ENCODE measurements at places on chromosomes 16 and 17.
A peak's percentile ranks its signal among the peaks of the same experiment; 100 is the strongest.

DNA sequence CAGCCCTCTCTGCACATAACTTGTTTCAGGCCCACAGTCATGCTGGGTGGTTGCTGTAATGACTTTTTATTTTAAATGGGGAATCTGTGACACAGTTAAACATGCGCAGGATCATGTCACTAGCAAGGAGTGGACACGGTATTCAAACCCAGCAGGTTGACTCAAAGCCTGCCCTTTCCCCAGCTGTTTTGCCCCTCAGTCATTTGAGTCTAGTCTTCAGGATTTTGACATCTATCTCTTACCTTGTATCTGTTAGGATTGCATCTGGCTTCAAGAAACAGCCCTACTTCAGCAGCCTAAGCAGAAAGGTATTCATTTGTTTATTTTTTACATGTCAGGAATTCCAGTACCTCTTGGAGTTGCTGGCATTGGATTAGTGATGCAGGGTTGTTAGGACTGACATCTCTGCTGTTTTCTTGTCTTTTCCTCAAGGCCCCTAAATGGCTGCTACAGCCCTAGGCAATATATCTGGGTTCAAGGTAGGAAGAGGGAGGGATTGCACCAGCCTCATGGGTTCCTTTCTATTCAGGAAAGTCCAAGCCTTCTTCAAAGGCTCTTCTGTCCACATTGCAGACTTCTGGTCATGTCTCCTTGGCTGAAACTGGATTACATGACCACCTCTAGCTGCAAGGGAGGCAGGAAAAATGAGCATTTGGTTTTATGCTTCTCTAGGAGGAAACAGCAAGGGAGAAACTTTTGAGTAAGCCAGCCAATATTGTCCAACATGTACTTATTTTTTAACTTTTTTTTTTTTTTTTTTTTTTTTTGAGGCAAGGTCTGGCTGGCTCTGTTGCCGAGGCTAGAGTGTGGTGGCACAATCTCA lies 22.8 kb downstream of the ABCC1 start:
- no peak for ATAC-seq

DNA sequence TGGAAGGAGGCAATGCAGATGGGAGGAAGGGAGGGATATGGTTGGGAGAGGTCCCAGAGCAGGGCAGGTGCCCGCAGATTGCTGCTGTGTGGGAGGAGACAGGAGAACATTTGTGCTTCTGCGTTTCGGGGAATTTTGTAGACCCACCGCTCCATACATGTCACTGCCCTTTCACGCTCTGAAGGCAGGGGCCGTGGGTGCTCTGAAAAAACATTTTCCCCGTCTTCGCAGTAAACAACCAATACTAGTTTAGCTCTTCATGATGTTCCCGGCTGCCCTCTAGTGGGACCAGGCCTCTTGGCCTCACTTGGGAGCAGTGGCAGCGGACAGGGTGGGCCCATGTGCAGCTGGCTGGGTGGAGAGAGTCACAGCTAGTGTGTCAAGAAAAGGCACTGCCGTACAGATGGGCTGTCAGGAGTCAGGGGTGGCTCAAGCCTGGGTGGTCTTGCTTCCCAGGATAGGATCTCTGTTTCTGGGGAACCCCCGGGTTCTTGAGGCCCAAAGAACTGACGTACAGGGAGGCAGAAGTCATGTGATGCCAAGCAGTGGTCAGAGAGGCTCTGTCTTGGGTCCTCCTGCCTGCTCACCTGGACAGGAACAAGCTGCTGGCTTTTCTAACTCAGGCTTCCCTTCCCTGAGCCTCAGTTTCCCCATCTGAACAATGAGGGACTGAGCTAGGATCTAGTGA lies 46.5 kb upstream of the CPNE2 start:
- ATAC-seq, result peak; percentile 74

- no peak for ATAC-seq
Measured at GRCh38 chr16:48978501-48978900, 303.1 kb downstream of the CBLN1 start.

DNA sequence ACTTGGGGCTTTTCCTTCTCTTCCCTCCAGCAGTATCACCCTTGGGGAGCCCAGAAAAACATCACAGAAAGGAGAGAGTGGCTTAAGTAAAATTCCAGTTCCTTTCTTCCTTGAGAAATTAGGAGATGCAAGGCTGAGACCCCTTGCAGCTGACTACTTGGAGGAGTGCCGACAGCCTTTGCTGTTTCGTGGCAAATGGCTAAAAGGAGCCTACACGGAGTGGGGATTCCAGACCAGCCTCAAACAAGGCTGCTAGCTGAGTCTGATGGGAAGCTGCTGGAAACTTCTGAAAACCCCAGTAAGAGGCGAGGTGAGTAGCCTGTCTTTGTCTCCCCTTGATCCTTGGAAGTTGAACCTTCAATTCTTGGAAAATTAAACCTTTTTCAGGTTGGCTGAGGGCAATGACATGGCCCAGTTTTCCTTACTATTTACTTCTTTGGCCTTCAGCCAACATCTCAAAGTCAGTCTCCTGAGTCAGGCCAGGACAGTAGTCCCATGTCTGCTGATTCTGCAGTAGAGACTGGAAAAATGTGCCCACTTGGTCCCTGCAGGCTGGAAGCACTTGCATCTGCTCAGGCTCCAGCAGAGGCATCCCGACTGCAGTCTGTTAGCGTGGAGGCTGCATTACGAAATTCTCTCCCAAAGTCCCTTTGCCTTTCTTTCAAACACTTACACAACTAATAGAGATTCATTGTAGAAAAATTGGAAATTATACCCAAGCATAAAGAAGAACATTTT lies 23.4 kb downstream of the SMIM36 start:
- ATAC-seq, result no peak

DNA sequence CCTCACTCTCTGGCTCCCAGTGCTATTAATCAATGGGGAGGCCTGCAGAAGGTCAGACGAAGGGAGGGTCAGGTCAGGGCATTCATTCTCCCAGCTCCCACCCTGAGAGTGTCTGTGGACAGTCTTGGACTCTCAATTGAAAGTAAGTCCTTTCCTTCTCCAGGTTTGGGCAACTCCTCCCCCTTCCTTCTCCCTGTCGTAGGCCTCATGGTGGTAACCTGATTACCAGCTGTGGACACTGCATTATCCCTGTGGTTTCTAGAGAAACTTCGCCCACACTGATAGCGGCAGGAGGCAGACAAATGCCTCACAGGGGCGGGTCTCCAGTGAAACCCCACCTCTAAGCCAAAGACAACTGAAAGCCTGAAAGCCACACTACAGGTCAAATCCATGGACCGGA lies 57.7 kb upstream of the SLC25A19 start:
- peak; percentile 69 for ATAC-seq

GRCh38 chr17:9185688-9186284 lies 164.5 kb downstream of the NTN1 start:
- ATAC-seq, result no peak

GRCh38 chr17:69732272-69732918 lies 317.9 kb downstream of the MAP2K6 start:
- ATAC-seq, result no peak

GRCh38 chr17:1109606-1110540 lies 69.9 kb downstream of the ABR start:
- peak; percentile 7 for ATAC-seq

DNA sequence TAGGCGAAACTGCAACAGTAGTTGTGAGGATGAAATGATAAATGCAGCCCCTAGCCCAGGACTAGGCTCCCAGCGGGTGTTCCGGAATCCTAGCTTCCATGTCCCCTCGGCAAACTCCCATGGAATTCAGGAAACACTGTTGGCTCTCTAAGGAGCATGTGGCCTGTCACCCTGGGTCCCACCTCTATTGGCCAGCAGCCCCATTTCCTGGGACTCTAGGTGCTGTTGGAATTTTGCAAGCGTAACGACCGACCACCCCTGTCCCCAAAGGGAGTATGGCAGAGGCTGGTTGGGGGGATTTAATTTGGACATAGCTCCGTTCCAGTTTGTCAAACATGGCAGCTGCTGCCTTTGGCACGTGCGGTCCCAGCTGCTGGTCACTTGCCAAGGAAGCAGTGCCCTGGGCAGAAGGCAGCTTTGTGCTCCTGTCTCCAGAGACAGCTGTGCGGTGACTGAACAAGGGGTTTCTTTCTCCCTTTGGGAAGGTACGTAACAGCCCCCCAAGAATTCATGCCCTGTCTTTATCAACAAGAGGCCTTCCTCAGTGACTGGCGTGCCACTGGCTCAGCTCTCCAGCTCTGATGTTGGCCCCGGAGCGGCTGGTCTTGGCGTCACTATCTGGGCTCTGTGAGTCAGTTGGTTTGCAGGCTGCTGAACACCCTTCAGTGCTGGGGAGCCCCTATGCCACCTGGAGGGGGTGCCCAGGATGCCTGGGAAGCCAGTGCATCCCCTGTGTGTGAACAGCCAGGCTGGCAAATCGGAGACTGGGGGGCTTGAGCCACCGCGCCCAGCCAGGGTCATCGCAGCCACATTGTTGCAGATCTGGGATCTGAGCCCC lies 235.2 kb upstream of the TNRC6C start:
- no peak for ATAC-seq

DNA sequence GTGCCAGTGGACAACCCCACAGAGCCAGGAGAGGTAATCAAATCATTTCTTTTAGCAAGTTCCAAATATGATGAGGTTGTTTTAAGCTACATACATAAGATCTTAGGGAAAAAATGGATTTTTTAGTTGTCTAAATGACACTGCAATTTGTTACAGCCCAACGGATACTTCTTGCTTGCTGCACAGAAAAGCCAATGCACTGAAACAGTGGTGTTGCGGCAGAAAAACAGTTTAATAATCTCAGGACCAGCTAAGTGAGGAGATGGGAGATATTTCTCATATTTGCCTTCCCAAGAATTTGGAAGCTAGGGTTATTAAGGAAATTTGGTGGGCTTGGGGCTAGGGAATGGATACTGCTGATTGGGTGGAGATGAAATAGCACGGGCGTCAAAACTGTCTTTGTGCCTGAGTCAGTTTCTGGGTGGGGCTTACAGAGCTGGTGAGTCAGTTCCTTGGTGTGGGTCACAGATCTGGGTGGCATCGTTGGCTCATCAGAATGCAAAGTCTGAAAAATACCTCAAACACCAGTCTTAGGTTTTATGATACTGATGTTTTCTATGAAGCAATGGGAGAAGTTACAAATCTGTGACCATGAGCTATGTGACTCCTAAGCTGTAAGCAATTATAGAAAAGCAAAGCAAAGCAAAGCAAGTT lies 255.4 kb downstream of the IRX3 start:
- no peak for ATAC-seq

DNA sequence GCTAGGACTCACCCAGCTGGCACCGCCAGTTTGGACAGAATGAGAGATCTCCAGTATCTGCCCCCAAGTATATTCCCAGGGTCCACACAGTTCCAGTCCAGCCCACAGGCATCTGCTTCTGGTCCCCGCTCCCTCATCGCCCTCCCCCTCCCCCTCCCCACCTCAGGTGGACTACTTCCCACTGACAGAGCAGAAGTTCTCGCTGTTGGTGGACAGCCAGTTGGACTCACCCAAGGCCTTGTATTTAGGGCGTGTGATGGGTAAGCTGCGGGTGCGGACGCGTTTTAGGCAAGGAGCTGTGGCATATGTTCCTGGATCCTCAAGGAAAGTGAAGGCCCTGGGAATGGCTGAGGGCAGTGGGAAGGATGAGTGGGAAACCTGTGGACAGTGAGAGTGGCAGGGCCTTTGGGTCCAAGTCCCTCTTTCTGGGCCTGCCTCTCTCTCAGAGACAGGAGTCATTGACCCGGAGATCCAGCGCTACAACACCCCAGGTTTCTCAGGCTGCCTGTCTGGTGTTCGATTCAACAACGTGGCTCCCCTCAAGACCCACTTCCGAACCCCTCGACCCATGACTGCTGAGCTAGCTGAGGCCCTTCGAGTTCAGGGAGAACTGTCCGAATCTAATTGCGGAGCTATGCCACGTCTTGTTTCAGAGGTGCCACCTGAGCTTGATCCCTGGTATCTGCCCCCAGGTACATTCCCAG lies 14.9 kb downstream of the CNTNAP1 start:
- ATAC-seq, result no peak

GRCh38 chr17:75366432-75366831 lies 39.0 kb downstream of the GRB2 start:
- no peak for ATAC-seq

Measured in SK-N-SH treated with all-trans-retinoic acid at 6 μM for 48 hours (cell line).